ENCODE measurements at places on chromosomes 6 and 20. TPM values are rescaled to one million over a fixed set of nuclear protein-coding genes. Genes with fewer than 3 reads are reported as not detected.

The WFDC5 gene
- not detected for total RNA-seq

The ACOT13 gene
- total RNA-seq, result 6.9 TPM

The ARMC2 gene
- total RNA-seq, result 5.4 TPM

The R3HDML gene
- total RNA-seq, result not detected

The LRRC1 gene
- total RNA-seq, result 5.0 TPM

The PHACTR2 gene
- total RNA-seq, result 268 TPM

The ZNF334 gene
- total RNA-seq, result 10.5 TPM

- no peak for DNase-seq
Observed at GRCh38 chr20:31720486-31721407, 1.9 kb downstream of the BCL2L1 start.

DNA sequence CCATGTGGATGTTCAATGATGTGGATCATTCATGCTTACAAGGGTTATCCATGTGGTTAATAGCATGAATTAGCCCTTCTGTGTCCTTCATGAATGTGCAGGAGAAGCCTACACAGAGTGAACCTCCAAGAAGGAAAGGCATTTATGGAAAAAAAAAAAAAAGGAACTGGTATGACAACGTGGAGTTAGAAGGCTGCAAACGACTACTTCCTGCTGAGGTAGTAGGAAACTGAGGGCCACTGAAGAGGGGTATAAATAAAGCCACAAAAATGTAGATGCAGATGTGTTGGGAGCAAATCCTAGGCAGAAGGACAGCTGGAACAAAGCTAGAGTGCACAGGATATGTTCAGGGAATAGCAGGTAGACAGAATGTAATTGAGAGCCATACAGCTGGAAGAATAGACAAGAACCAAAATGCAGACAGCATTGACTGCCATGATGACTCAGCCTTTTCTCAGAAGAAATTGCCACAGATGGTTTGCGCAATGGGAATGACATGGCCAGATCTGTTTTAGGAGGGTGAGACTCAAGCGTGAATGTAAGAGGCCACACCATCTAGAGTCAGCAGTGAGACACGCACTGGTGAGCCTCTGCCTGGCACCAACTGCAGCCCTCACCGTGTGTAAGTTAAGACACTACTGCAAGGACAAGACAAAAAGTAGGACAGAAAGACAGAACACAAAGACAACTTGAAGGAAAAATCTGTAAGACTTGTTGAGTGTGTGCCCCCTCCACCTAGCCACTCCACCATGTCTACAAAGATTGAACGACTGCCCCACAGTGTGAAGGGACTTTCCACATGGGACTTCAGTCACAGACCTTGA is 79.8 kb downstream of the KIF13A start:
- peak; percentile 93 for DNase-seq

DNA sequence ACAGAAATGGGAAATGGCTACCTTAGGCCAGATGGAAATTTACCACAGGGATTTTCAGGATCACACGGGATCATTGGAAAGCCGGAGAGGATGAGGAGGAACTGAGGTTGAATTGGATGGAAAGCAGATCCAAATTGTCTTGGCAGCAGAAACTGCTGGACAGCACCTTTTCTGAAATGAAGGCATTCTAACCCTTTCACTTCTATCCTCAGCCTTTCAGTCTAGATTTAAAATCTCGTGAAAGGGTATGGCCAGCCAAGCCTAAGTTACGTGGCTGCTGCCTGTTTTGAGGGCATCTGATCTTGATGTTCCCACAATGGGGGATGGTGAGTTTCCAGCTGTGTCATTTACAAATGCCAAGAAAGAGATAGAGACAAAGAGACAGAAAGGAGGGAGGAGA is 358.2 kb downstream of the KIF16B start:
- no peak for DNase-seq

GRCh38 chr6:150664091-150664490 is 64.4 kb downstream of the PLEKHG1 start:
- DNase-seq, result no peak

DNA sequence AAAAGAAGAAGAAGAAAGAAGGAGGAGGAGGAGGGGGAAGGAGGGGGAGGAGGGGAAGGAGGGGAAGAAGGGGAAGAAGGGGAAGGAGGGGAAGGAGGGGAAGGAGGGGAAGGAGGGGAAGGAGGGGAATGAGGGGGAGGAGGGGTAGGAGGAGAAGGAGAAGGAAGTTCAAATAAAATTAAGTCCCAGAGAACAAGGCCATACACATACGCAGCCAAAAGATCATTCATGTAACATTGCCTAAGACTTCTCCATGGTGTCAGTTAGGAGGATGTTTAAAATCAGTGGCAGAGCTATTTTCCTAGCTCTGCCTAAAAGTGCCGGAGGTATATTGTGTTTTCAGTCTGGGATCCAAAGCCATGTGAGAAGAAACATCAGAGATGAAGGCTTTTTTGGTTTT is 75.8 kb downstream of the PLCB4 start:
- no peak for DNase-seq

- no peak for DNase-seq
Observed at GRCh38 chr6:132063204-132063603, 112.0 kb upstream of the CCN2 start.

DNA sequence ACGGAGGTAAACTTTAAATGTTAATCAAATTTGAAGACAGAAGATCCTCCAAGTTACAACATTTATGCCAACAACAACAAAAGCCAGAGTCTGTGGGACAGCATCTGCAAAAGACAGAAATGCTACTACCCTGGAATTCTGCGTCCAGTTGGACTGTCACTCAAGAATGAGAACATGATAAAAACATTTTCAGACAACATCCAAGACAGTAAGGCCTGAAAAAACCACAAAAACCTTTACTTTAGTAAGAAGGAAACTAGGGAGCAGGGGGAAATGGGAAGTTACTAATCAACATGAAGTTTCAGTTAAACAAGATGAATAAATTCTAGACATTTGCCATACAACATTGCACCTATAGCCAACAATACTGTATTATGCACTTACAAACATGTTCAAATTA is 77.6 kb downstream of the MLIP start:
- DNase-seq, result no peak

DNA sequence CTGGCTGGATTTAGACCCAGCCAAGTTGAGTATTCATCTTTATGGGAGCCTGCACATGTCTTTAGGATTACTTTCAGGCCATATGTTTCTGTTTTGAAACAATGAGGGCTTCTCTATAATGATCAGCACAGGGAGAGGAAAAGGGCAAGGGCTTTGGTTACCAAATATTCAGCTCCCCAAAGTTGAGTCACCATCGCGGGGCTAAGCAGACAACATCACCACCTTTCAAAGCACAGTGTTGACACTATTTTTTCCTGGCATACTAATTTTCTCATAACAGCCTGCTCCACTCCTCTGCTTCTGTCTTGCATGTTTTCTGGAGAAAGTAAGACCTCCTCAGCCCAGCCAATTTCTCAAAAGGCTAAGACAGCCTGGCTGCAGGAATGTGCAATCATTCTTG is 4.9 kb downstream of the SCML4 start:
- DNase-seq, result no peak

DNA sequence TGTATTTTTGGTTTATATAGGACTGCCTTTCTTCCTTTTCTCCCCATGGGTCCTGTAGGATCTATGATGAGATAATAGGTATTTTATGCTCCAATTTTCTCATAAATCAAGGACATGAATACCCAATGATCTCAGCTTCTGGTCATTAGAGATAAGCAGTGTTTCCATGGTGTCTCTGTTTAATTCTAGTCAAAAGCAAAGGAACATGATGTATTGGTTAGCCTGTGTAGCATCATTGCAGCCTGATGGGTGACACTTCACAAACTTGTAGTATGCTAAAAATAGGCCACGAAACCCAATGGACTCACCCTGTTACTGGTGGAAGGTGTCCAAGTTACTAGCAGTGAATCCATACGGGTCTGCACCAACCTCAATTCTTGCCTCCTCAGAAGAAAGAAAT is 116.2 kb upstream of the SNX9 start:
- DNase-seq, result no peak

GRCh38 chr20:37777012-37777950 is 83.5 kb downstream of the CTNNBL1 start:
- no peak for DNase-seq

DNA sequence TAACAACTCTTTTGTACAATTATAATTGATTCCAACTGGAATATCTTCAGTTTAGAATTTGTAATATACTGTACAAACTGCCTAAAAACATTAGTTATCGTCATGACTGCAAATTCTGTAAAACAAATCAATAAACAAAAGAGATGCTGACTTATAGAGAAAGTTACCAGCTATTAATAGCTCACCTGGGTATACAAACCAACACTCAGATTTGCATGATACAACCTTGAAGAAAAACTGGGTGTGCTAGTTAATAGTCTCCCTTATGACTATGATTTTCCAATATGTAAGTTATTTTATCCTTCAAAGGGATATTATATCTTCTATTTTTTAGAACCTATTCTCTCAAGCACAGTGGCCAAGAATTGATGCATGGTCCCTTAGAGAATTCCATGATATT is 698.5 kb downstream of the FRK start:
- DNase-seq, result no peak

- DNase-seq, result no peak
Observed at GRCh38 chr20:62306414-62307187, 3.8 kb downstream of the ADRM1 start.

GRCh38 chr6:136831873-136832562 is 9.6 kb downstream of the PEX7 start:
- no peak for DNase-seq

DNA sequence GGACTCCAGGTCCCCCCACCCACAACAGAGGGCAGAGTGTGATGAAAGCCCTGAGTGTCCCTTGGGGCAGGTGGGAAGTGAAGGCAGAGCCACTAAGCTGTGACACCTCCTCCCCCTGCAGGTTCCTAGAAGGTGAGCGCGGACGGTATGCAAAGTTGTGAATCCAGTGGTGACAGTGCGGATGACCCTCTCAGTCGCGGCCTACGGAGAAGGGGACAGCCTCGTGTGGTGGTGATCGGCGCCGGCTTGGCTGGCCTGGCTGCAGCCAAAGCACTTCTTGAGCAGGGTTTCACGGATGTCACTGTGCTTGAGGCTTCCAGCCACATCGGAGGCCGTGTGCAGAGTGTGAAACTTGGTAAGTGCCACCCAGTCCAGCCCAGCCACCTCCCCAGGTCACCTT is 159.6 kb upstream of the RNF24 start:
- no peak for DNase-seq

DNA sequence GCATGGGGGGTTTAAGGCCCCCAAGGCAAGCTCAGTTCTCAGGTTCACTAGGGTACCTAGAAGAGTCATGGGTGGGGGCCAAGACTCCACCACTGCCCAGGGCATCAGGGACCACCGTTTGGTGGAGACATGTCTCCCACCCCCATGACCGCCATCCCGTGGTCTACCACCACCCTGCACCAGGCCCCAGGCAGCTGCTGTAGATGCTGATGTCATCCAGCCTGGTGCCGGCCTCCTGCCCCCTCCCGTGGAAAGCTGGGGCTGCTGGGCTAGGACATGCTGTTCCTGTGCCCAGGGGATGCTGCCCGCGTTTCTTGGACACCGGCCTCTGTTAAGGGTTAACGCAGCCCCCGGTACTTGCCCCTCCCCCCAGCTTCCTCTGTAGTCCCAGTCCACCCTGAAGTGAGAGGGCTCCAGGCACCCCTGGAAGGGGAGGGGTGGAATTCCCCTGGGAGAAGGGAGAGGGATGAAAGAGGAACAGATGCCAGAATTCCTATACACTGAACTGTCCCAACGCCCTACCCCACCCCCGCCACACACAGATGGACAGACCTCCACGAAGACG is 587 bp downstream of the IP6K3 start:
- no peak for DNase-seq

GRCh38 chr6:24429146-24429545 is 26.4 kb downstream of the MRS2 start:
- DNase-seq, result no peak

DNA sequence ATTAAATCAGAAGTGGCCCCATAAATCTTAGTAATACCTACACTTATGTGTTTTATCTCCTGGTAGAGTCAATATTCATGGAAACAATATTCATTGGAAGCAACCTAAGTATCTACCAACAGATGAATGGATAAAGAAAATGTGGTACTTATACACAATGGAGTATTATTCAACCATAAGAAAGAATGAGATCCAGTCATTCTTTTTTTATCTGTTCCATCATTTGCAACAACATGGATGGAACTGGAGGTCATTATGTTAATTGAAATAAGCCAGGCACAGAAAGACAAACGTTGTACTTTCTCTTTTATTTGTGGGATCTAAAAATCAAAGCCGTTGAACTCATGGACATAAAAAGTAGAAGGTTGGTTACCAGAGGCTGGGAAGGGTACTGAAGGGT is 268.5 kb downstream of the ZFAND3 start:
- no peak for DNase-seq

GRCh38 chr20:48761874-48762273 is 65.9 kb downstream of the PREX1 start:
- no peak for DNase-seq

GRCh38 chr6:36510365-36510764 is 36.9 kb downstream of the STK38 start:
- DNase-seq, result no peak

- no peak for DNase-seq
Observed at GRCh38 chr6:169778646-169779045, 27.2 kb downstream of the ERMARD start.

- no peak for DNase-seq
Observed at GRCh38 chr6:71375676-71376075, 87.1 kb downstream of the OGFRL1 start.

- no peak for DNase-seq
Observed at GRCh38 chr6:74073429-74073828, 377.4 kb downstream of the CD109 start.

- DNase-seq, result peak; percentile 25
Observed at GRCh38 chr6:32637219-32637880, at the start of gene HLA-DQA1. HLA-DQA1 (plus strand) TSS chr6:32637406; CDS start chr6:32637459, 53 bp downstream.

- peak; percentile 69 for DNase-seq
Observed at GRCh38 chr20:24100370-24101011, 111.9 kb upstream of the GGTLC1 start.

DNA sequence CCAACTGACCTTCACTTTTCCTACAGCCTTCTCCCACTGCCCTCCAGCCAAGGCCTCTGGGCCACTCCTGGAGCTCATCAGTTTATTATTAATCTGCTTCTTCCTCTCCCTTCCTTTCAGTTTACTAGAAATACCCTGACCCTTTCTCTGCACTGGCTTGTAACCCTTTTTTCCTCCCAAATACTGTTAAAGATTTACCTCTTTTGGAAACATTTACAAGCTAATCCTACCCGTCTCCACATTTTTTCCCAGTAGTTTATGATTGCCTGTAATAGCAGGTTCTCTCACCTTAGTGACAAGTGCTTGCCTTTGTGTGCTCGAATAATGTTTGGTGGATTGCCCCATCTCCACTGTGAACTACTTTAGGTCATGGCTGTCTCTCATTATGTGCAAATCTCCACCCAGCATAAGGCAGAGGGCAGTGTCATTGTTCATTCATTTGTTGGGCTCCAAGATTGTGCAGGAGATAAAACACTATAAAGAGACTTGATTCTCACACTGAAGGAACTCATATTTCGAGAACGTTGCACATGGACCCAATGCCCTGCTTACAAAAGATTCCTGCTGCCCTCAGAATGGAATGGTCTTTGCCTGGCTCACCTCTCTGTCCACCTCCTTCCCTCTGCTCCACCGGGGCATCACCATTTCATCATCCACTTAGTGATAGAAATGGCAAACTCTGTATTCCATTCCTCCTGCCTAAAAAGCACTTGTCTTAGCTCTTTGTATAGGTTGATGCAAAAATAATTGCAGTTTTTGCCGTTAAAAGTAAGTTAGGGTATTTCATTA is 491.1 kb downstream of the UTRN start:
- DNase-seq, result no peak

Measured in adrenal gland (tissue), 19 donors.